ENCODE measurements at places on chromosomes 6 and 20.

GRCh38 chr6:30219244-30219643, 6.0 kb upstream of the TRIM26 start:
- DNase-seq, result peak; percentile 74

DNA sequence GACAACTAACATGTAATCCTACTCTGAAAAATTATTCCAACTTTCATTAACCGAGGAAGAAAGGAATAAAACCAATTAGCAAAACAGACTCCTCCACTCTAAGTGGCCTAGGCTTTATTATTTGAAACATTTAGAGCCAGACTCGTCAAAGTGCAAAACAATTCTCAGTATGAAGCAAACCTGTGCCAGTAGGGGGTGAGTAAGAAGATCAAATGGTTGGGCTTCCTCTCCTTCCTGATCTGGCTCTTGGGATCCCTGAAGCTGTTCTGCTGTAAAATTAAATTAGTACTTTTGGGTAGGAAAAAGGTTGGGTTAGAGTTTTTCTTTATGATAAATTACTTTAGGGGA, 177.6 kb upstream of the MAN1A1 start:
- DNase-seq, result no peak

DNA sequence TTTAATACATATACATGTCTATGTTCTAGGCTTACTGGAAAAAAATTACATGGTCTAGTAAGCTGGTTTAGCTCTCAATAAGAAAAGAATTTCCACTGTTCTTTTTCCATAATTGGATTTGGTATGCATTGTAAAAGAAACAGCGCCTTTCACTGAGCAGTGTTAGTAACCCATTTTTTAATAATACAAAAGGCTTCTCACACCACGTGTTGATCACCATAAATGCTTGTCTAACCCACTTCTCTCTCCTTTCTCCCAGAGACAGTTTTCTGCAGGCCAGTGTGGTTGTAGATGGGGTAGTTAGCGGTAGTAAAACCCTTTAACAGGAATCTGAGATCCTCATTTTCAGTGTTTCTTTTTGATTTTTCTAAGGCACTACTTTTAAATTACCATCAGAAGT, 348.7 kb upstream of the MANEA start:
- no peak for DNase-seq

GRCh38 chr6:163128324-163128723, 286.2 kb upstream of the QKI start:
- DNase-seq, result no peak

GRCh38 chr6:157759028-157759427, 64.0 kb upstream of the SNX9 start:
- DNase-seq, result no peak

DNA sequence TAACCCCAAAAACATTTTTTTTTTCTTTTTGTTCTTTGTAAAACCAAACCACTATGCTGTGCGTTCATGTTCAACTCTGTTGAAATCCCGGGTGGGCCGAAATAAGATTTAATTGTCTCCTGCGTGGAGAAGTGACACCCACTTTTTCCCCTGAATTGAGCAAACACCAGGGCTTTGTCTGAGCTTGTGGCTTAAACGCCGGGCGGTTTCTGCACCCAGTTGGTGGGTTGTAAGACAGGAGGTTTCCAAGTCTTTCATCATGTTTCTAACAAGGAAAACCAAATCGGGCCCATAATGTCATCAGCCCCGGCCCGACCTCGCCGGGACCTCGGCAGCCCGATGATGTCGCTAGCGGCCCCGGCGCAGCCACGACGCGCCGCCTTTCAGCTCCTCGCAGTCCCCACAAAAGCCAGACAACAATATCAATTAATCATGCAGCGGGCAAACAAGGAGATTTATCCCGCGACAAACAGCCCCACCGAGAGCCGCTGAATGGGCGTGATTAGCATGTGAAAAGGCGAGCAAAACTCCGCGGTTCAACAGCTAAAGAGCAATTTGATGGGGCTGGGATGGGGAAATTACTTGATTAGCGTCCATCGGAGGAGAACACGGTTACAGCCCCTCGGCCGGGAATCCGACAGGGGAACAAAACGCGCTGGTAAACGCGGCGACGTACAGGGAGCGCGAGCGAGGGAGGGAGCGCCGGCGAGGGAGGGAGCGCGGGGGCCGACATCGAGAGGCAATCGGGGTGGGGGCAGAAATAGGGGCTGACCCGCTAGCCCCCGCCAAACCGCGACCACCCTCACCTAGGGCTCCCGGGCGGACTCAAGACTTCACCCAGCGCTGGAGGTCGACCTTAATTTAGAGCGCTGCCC, 5.3 kb downstream of the LINC00237 start:
- no peak for DNase-seq

All from T-helper 2 cell (primary cell).